ENCODE measurements at places on chromosomes 7 and 10.
A peak's percentile ranks its signal among the peaks of the same experiment; 100 is the strongest.

GRCh38 chr10:43077421-43078171 lies 727 bp downstream of the RET start:
- no peak for DNase-seq

DNA sequence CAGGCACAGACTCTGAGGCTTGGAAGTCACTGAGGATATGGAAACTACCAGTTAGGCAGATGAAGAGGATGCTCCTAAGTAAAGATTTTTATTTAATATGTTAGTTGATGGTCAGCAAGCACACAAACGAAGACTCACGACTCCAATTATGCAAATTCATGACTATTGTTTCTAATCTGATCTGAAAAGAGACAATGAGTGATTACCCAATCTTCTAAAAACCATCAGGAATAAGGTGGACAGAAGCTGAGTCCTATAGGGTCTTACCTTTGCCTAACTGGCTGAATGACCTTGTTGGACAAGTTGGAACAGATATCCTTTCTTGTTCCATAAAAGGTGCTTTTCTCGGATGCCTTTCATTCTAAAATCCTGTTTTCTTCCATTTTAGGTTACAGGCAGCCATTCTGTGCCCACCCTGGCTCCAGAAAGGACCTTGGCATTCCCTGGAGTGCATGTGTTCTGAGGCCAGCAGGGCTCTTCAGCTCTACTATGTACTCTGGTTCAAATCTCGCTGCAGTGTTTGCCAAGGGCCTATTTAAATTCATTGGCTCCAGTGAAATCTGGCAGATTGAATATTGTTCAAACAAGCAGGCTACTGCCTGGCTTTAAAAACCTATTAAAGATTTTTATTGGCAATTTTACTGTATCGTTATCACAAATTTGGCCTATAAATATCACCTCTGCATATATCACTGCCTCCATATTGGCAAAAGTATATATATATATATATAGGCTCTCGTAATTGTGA lies 77.5 kb downstream of the SLC25A13 start:
- DNase-seq = no peak

GRCh38 chr7:24981171-24981951 lies 1.4 kb upstream of the OSBPL3 start:
- DNase-seq = peak; percentile 67

DNA sequence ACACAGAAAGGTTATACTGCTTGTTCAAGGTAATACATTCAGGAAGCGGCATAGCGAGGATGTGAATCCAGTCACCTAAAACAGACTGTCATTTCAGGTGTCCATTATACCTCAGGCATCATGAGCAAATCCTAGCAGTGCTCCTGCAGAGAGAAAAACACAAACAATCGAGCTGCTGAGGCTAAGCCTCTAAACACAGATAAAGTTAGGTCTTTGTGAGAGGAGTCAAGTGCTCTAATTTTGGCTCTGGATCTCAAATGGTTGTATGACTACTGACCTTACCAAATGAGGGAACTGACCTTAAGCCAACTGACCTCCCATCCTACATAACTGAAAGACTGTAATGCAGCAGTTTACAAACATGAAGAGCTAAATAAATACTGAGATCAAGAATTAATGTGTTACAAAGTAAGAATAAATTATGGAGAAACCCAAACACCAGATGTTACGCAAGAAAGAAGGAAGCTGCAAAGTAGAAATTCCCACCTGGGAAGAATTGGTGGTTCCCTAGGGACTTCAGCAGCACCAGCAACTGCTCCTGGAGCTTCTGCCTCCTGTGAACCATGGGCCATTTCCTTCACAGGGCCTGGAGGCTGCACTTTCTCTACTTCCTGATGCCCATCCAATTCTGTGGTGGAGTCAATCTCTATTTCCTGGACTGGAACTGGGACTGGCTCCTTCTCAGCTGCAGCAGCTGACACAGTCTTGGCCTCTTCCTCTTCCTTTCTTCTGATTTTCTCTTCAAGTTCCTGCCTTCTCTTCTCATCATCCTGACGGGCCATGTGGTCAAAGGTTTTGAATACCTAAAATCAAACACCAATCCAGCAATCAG lies 5.8 kb downstream of the NUDCD3 start:
- DNase-seq = no peak

- no peak for DNase-seq
Measured at GRCh38 chr10:79400146-79401004, 45.0 kb downstream of the ZCCHC24 start.

GRCh38 chr10:101121654-101122031 lies 9.5 kb upstream of the TLX1 start:
- no peak for DNase-seq

- DNase-seq = peak; percentile 31
Measured at GRCh38 chr10:86265895-86266259, 100.7 kb downstream of the GRID1 start.

GRCh38 chr10:21184216-21184615 lies 287.1 kb upstream of the NEBL start:
- DNase-seq = no peak

DNA sequence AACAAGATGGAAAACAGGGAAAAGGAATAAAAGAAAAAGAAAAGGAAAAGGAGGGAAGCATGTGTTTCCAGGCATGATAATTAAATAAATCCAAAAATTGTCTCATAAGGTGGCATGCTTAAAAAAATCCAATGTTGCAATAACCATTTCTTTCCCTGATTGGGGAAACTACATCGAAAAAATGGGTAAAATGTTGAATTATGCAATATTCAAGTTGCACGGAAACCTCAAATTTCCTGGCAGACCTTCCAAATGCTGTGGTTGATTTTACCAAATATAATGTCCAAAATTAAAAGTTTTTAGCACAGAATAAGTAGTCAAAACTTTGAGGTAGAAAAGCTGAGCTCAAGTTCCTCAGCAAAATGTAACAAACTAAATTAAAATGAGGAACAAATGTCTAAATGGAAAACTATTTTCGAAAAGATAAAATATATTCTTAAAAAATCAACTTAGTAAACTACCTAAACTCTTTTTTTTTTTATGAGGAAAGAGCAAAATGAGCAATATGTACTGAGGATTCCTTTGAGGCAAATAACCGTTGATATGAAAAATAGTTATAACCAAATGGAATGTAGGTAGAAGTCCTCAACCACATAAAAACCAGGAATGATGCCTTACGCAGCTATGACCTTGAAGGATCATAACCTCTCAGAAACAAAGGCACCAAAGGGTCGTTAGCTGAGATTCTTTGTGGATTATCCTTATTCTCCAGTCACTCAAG lies 52.6 kb downstream of the MACC1 start:
- DNase-seq = no peak

GRCh38 chr10:91987397-91988037 lies 63.9 kb downstream of the BTAF1 start:
- DNase-seq = no peak

GRCh38 chr7:158868764-158869410 lies 12.5 kb downstream of the DYNC2I1 start:
- DNase-seq = no peak

DNA sequence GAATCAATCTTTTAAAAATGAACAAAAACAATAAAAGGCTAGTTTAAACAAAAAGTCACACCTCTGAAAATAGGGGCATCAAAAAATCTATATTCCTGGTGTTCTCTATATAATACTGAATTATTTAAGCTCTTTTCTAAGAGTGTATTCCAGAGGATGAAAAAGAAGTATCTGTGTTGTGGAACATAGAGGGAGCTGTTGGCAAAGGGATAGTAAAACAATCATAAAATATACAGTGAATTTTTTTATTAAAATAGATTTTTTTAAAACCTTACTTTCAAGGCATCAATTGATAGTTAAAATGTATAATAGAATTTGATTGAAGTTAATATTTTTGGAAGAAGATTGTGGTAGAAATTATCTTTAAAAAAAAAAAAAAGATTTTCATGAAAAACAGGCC lies 1409.1 kb upstream of the CELF2 start:
- no peak for DNase-seq

DNA sequence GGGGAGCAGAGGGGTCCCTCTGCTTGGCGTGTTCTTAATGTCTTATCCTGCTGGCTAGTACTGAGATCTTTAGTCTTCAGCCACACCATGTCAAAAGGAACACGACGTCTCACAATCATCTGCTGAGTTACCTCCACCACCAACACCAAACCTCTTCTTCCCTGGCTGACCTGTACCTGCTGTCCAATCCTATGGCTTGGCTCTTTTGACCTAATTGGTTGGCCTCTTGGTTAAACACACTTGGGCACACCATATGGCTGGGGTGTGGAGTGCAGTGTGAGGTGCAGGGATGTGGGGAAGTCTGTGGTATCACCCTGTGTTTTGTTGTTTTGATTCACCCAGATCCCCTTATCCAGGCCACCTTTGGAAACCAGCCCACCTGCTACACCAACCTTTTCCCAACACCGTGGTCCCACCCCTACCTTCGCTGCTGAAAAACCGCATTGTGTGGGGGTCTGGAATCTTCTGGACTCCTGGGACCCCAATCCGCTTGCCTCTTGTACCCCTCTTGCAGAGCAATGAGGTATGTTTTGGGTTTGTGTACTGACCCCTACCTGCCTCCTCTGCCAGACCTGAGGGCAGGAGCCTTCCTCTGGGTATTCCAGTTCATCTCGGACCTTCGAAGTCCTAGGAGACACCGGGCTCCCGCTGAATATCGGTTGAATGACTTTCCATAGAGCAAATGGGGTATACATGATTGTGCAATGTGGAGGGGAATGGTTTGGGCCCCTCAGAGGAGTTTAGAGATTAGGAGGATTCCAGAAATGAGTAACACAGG lies 2.8 kb upstream of the LBX1 start:
- no peak for DNase-seq

- DNase-seq = no peak
Measured at GRCh38 chr7:41818765-41819398, 116.0 kb upstream of the INHBA start.

DNA sequence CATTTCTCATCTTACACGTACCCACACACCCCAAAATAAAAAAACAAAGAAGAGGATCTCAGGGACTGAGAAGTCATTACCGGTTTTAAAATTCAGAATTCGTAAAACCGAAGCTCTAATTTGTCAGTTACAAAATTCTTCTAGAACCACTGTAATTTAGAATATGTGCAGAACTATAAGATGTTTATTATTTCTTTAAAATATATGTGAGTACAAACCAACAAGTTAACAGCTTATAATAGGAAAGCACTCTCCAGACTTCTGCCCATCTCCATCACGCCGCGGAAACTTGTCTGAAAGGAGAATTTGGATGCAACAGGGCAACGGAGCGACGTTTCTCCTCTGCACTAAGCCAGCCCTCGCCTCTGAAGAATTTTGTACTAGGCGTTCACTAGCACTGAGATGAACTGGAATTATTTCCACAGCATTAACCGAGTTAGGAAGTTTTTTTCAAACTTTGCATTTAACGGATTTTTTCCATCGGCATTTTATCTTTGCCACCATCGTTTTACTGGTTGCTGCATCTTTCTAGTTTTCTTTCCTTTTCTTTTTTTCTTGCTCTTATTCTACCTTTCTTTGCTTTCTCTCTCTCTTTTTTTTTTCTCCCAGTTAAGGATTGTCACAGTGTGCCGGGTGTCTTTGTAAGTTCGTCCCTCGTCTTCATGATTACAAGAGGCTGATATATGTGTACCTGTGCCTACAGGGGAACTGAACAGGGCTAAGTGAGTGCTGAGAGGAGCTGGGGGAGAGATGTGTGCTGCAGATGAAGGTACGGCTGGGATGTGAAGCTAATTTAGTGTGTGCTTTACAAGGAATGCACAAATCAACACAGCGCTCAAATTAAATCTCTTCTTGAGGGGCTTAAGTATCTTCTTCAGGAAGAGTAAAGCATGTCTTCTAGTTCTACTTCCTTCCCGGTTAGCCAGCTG lies 295.9 kb upstream of the NFE2L3 start:
- DNase-seq = no peak

- no peak for DNase-seq
Measured at GRCh38 chr10:119667562-119668328, 16.6 kb downstream of the BAG3 start.

- no peak for DNase-seq
Measured at GRCh38 chr10:97843281-97843671, 6.4 kb upstream of the GOLGA7B start.

- no peak for DNase-seq
Measured at GRCh38 chr7:99111591-99111990, 32.3 kb downstream of the SMURF1 start.

GRCh38 chr10:132787495-132788179 lies 1.7 kb upstream of the NKX6-2 start:
- no peak for DNase-seq

DNA sequence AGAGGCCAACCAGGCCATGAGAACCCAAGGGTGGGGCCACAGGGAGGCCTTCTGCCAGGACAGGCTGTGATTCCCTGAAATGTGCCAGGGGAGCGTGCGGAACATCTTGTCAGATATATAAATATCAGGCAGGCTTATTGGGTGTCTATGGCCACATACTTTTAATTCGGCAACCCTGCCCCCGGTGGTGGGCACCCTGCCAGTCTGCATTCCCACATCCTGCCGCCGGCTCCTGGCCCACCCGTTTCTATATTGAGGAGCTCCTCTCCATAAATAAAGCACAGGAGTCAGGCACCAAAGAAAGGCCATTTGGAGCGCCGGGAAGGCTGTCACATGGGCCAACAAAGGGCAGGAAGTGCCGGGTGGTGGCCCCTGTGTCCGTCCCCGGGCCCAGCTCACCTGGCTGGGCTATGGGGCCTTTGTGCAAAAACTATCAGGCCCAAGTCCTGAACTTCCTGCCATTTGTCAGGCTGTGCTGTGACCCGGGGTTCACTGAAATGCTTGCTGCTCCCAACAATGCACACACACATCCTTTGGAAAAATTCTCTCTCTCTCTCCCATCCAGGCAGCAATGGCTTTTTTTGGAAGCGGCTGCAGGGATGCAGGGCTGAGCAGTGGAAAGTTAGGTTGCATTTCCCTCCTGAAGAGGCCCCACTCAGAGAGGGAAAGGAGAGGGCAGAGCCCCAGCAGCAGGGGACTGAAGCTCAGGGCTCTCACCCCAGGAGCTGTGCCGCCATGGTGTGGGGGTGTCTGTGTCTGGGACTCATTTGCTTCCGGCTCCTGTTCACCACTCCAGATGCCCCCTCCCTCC lies 25.0 kb upstream of the PODXL start:
- no peak for DNase-seq

DNA sequence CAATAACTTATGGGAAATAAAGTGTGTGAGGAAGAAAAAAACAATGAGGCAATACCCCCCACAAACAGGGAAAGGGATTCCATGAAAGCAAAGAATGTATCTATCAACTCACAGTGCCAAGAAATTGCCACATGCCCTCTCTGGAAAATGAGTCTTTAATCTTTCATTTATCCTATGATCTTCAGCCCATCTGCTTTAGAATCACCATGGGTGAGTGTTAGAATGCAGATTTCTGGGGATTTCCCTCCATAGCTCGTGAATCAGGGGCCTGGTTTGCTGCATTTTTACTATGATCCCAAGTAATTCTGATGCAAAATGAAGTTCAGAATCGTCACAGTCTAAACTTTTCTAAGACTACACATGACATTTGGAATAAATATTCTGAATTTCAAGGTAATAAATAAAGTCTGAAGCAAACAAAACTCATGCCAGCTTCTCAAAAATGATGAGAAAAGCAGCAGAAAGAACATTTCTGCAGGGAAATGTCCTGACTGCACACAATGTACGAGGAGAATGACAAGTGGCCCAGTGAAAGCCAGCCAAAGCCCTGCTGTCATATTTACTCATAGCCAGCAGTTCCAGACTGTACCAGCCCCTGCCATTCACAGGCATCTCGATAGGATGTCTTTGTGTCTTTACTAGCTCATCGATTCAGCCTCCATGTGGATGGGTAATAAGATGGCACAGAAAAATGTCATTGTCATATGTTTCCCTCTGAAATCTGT lies 167.1 kb downstream of the ELMO1 start:
- DNase-seq = no peak
